ENCODE measurements at places on chromosomes 16 and 17.

GRCh38 chr16:26665166-26665939 is 401.4 kb upstream of the C16orf82 start:
- no peak for DNase-seq

GRCh38 chr17:29388937-29389336 is 1.2 kb upstream of the TAOK1 start:
- no peak for DNase-seq

GRCh38 chr17:4849011-4849536 is 15.9 kb downstream of the MINK1 start:
- no peak for DNase-seq

GRCh38 chr16:51057969-51058337 is 93.1 kb downstream of the SALL1 start:
- no peak for DNase-seq

DNA sequence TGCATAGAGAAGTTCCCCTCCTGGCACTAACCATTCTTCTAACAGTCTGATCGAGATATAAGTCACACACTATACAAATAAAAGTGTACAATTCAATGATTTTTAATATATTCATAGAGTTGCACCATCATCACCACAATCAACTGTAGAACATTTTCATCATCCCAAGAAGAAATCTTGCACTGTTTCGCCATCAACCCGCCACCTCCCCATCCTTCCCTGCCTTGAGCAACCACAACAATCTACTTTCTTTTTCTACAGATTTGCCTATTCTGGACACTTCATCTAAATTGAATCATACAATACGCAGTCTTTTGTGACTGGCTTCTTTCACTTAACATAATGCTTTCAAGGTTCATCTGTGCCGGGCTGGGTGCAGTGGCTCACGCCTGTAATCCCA is 33.0 kb upstream of the GUCY2D start:
- DNase-seq, result no peak

Data from fibroblast of skin of right quadriceps (primary cell).